NCI-H526 treated with DMSO at 0.1 percent for 48 hours (cell line): ENCODE measurements at places on chromosomes 13 and 19.

DNA sequence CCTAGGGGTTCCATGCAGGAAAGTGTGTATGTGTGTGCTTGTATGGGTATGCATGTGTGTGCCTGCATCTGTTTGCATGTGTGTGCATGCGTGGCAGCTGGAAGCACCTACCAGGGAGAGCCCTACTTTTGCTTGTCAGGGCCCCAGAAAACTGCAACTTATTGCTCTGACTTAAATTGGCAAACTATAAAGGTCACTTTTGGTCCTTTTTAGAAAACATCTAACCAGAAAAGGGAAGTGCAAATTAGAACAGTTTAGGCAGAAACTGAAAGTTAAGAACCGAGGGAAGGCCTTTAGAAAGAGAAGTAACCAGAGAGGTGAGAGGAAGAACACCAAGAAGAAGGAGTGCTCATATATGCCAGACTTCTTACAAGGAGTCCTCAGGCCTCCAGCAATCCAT is 32.5 kb downstream of the DLEU7 start:
- no peak for DNase-seq

GRCh38 chr13:42707048-42707447 is 74.3 kb upstream of the FAM216B start:
- DNase-seq, result no peak

DNA sequence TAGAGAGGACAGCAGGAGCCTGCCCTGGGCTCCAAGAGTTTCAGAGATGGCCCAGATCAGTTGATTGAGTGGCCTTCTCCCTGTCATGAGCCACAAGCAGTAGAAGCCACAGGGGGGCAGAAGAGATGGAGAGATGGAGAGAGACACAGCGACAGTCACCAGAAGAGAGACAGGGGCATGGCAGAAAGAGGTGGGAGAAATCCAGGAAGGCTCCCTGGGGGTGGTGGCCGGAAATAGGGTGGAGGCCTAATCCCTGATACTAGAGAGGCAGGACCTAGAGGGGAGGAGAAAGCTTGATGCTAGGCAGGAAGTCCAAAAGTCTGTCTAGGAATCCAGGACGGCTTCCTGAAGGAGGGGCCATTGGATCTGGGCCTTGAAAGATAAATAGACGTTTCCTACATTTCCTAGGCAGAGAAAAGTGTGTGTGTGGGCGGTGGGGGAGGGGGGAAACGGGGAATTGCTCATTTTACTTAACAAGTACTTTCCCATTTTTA is 9.6 kb upstream of the TPM4 start:
- no peak for DNase-seq

DNA sequence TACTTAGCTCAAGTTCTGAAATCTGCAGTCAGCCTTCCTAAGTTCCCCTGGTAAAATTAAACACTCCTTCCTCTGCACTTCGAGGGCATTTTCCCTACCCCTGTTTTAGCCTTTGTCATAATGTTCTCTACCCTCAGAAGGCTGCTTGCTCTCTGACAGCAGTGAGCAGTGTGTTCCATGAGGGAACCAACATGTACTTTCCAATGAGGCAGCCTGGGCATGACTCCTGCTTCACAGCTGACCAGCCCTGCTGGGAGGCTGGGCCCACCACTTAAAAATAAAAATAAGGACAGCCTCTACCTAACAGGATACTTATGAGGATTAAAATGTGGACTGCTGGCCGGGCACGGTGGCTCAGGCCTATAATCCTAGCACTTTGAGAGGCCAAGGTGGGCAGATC is 26.4 kb downstream of the RUBCNL start:
- no peak for DNase-seq

GRCh38 chr19:17285415-17286135 is 3.9 kb downstream of the ANKLE1 start:
- no peak for DNase-seq

DNA sequence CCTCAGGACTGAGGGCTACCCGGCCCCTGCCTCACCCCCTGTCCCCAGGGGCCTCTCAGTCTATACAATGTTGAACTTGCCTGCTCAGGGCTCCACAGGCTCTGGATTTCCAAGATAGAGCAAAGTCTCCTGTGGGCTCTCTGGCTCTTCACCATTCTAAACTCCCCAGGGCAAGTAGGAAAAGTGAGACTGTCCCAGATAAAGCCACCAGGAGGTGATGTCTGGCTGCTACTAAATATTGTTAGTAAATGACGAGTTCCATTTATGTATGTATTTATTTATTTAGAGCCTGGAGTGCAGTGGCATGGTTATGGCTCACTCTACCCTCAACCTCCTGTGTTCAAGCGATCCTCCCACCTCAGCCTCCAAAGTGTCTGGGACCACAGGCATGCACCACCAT is 73.6 kb upstream of the SIAH3 start:
- DNase-seq, result no peak

- DNase-seq, result no peak
Measured at GRCh38 chr13:109743706-109744453, 42.5 kb downstream of the IRS2 start.

DNA sequence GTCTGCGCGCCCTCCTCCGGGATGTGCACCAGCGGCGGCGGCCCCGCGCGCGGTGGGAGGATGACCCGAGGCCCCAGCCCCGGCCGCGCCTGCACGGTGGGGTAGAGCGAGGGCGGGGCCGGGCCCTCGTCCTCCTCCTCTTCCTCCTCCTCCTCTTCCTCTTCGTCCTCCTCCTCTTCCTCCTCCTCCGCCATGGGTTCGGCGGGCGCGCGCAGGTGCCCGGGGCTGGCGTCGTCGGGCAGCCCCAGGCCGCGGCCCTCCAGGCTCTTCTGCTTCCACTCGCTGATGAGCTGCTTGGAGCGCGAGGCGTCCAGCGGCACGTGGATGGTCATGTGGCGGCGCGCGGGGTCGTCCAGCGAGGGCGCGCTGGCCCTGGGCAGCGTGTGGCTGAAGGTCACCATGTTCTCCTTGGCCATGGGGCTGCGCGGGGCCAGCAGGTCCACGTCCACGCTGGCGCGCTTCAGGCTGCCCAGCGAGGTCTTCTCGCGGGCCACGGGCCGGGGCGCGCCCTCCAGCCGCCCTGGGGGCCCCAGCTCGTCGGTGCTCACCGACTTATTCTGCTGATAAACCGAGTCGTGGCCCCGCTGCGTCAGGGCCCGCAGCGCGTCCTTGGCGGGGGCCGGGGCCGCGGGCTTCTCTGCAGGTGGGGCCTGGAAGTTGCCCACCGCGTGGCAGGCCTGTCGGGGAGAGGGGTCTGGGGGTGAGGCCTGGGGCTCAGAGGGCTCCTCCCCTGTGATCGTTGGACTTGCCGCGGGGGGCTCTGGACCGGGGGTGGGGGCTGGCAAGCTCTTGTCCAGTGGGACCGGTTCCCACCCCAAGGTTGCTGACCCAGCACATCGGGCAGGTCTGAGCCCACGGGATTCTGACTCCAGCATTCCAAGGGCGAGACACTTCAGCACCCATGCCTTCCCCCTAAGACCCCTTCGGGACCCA is 8.3 kb downstream of the PLPPR3 start:
- DNase-seq, result no peak

DNA sequence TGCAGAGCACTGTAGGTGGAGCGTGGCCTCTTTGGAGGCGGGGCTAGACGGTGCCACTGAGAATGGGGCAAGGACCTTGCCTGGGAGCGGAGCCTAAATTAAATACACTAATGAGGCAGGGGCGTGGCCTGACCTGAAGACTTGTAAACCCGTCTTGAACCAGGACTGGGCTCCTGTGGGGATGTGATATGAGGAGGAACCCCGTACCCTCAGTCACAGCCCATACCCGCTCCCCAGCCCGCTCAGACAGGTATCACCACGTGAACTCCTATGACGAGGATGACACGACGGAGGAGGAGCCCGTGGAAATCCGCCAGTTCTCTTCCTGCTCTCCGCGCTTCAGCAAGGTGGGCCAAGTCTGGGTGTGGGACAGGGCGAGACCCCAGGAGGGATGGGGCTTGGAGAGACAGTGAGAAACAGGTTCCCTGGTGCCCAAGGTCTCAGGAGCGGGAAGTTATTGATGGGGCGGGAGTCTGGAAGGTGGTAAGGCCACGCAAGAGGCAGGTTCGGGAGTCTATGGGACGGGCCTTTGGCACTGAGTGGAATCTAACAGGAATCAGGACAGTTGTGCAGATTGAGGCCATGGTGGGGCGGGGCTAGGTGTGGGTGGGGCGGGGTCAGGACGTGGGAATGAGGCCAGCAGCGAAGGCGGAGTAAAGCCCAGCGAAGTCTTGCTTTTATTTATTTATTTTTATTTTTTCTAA is 14.7 kb downstream of the DNASE2 start:
- no peak for DNase-seq

- no peak for DNase-seq
Measured at GRCh38 chr19:58328999-58329398, 2.2 kb downstream of the ZSCAN22 start.

DNA sequence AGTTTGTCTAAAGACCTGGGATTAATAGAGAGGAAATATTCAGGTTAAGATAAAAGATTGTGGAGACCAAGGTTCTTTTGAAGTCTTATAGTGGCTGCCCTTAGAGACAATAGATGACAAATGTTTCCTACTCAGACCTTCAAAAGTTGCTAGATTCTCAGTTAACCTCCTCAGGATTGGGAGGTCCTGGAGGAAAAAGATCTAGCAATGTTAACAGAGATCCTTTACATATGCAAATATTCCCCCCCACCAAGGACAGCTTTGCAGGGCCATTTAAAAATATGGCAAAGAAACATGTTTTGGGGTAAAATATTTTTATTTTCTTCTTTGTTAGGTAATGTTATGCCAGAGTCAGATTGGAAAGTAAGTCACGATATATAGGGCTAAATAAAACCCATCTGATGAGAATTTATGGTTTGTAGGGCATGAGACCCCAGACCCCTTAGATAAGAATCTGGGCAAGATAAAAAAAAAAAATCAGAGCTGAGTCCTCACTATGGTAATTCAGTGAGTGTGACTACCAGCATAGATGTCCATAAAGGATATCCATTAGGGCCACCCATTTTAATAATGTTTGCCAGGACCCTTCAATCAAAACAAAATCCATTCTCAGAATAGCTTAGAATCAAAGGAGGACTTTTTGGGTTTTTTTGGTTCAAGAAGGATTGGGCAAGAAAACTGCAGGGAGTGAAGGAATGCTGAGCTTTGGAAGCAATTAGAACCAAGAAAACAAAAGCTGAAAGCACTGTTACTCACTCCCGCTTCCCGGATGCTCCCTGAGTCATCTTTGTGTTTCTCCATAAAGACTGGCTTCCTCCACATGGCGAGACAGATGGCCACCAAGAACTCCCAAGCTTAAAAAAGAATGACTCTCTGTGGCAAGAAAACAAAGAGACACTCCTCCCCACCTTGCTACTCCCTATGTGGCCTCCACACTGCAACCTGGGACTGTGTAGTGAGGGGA is 28.2 kb downstream of the VSTM1 start:
- DNase-seq, result no peak

GRCh38 chr13:109331011-109331433 is 455.4 kb downstream of the IRS2 start:
- no peak for DNase-seq

DNA sequence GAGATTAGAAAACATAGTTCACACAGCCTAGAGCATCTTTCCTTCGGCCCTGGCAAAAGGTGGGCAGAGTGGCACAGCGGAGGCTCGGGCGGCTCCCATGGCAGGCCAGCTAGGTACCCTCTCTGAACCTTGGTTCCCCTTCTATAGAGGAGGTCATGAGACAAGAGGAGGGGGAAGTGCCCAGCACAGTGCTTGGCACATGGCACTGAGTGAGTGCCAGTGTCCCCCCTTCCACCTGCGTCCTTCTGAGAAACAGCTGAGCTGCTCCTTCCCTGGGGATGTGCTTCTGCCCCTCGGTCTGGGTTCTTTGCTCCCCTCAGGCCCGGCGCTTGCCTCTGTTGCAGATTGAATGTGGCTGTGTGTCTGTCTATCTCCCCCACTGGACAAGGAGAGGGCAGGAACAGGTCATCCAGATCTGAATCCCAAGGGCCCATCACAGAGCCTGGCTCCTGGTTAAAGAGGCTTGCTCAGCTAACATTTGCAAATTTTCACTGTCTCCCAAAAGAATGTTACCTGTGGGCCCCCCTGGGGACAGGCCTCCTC is 165.6 kb downstream of the USP12 start:
- DNase-seq, result no peak

GRCh38 chr13:71118779-71119364 is 748.1 kb downstream of the DACH1 start:
- DNase-seq, result no peak

DNA sequence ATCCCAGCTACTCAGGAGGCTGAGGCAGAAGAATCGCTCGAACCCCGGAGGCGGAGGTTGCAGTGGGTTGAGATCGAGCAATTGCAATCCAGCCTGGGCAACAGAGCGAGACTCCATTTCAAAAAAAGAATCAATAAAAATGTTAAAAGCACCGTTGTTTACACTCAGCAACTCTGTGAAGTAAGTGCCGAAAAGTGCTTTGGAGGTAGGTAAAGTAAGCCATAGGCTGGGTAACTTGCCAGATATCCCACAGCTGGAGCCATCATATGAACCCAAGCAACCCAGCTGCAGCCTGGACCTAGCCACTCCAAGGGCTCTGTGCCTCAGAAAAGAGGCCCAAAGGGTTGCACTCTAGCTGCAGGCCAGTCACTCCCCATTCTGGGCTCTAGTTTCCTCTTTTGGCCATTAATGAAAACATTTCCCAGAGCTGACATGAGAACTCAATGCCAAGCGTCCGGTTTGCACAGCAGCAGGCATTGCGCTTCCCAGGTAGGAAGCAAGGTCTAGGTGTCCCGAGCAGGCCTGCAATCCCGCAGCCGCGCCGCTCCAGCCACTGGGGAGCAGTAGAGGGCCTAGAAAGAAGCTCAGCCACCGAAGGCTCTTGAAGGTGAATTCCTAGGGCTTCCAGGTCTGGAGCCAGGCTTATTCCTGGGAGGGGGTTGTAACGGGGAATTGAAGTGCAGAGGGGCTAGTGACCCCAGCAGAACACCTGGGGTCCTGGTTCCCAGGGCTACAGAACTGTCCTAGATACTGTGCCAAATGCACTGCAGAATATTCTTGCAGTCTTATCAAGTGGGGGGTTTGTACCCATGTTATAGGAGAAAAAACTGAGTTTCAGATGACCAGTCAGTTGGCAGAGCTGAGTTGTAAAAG is 4.1 kb upstream of the CD79A start:
- DNase-seq, result peak; percentile 82

DNA sequence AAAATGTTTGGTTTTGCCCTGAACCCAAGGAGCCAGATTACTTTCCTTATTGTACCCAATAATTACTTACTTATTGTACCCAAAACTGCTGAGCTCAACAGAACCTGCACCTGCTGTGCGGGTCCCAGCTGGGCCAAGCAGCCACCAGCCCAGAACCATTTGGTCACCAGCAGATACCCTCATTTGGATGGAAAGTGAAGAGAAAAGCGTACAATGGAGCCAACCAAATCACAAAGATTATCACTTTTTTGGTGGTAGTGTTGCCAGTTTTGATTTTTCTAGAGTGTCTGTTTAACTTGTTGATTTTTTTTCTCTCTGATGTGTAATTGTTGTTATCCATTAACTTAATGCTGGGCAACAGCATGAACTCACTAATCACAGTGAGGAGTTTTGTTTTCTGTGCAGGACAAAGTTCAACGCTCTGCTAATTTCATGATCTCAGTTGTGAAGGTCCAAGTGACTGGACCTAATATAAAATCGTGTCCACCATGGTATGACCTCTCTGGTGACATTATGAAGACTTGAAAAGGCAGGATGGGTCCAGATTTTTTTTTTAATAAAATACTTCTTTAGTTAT is 23.8 kb downstream of the SPATA13 start:
- no peak for DNase-seq
